ENCODE measurements at places on chromosomes 2 and 18.
A peak's percentile ranks its signal among the peaks of the same experiment; 100 is the strongest.

DNA sequence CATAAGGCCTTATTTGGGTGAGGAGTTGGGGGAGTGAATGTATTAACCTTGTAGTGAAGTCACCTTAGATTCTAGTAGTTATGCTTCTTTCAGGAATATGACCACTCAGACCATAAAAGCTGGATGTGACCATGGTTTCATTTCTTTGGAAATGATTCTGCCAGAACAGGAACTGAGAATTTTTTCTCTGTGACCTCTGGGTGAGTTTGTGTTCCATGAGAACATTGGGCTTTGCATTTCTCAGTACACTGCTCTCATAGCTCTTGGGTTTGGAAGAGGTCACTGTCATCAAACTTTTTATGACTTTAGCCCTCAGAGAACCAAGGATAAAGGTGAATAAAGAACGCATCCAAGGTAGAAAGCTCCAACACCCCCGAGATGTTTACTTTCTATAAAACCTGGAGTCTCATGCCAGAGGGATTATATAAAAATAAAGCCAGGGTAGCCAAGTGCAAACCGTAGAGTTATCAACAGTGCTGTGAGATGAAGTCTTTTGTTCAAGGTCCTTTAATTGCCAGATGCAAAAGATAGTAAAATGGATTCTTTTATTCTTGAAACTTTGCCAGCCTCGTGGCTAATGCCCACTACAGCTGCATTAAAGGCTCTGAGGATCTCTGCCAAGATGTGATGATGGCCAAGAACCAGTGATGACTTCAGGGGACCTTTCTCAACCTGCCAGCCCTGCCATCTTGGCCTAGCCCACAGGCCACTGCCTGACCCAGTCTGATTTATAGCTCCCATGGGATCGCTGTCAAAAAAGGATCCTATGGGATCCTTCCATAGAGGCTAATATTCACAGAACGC lies 27.8 kb upstream of the MAT2A start:
- no peak for DNase-seq

DNA sequence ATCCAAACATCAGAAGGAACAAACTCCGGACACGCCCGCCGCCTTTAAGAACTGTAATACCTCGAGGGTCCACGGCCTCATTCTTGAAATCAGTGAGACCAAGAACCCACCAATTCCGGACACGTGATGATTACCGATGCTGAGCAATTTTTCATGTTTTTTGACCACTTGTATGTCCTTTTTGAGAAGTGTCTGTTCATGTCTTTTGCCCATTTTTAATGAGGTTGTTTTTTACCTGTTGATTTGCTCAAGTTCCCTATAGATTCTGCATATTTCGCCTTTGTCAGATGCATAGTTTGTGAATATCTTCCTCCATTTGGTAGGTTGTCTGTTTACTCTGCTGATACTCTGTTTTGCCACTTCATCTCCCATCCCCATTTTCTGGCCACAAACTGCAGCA lies 150.4 kb downstream of the IRS1 start:
- DNase-seq: no peak

DNA sequence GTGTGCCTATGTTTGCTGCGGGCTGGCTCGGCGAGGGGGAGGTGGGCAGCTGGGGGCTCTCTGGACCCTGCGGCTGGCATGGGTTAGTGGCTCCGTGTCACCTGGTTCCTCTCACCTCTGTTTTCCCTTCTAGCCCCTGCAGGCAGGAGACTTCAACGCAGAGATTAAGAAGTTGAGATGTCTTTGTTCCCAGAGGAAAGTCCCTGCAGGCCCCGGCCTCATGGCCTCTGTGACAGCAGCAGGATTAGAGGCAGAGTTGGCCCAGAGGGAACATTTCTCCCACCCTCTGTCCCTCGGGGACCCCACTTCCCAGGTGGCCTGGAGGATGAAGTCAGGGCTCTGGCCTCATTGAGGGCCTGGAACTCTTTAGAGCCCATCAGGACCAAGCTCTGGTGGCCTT lies 56.5 kb downstream of the HPCAL1 start:
- no peak for DNase-seq

DNA sequence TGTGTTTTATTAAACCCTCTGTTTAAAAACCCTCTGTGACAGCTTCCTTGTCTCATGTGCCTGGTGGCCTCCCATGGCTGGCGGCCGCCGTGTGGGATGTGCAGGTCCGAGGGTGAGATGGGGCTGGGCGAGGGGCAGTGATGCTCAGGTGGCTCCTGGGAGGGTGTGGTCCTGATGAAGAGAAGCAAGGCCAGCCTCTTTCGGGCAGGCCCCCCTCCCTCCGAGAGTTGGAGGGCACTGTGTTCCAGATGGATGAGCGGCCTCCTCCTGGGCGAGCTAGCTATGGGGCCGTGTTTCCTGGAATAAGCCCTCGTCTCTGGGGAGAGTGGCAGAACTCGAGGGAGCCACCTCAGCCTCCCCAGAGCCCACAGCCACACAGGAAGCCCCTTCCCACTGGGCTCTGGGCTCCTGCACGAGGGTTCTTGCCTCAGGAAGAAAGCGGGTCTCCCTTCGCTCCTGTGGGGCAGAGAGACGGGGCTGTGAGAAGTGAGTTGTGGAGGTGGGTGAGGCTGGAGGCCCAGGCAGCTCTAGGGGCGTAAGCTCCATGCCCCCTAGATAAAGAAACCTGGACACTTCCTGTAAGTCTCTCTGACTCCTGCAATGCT lies 72.1 kb downstream of the ASB1 start:
- DNase-seq: no peak

- no peak for DNase-seq
Observed at GRCh38 chr2:106278112-106278876, 84.2 kb upstream of the UXS1 start.

GRCh38 chr2:78978340-78978739 lies 47.2 kb upstream of the REG3G start:
- DNase-seq: no peak

DNA sequence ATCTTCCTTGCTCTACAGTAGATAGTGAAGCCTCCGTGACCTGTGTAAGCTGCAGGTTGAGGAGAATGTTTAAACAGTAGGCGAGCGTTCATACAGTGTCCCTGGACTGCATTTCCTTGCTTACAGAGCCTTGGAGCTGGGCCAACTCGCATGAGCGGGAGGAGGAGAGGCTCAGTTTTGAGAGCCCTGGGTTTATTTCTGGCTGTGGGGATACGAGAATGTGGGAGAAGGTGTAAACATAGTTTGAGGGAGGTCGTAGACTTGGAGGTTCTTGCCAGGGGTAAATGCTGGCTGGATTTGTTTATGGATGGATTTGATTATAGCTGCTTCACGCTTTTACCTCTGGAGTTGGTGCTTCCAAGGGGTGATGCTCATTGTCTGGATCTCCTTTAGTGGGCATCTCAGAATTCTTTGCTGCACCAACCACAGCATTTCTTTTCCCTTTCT lies 20.8 kb downstream of the CRIM1 start:
- peak; percentile 74 for DNase-seq

GRCh38 chr2:215028231-215028630 lies 110.2 kb downstream of the ABCA12 start:
- DNase-seq: no peak

- DNase-seq: no peak
Observed at GRCh38 chr2:28411956-28412609, 19.4 kb downstream of the FOSL2 start.

DNA sequence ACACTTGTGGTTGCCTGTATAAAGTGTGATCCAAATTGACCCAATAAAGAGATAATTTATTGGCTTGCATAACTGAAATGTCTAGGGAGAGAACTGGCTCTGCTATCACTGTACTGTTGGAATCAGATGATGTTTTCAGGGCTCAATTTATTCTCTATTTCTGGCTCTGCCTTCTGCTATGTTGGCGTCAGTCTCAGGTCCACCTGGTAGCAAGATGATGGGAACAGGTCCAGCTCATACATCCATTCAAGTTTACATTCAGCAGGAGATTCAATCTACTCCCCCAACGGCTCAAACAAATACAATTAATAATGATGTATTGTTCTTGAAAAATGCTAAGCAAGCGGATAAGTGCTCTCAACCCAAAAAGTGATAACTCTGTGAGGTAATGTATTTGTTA lies 297.7 kb upstream of the SYT4 start:
- no peak for DNase-seq

- DNase-seq: no peak
Observed at GRCh38 chr2:28004086-28004485, 113.6 kb downstream of the BABAM2 start.

GRCh38 chr2:170505631-170506275 lies 209.4 kb upstream of the SP5 start:
- no peak for DNase-seq

- no peak for DNase-seq
Observed at GRCh38 chr2:76316691-76317090, 606.0 kb upstream of the GCFC2 start.

- DNase-seq: no peak
Observed at GRCh38 chr18:30094556-30094955, 948.0 kb downstream of the DSC3 start.

DNA sequence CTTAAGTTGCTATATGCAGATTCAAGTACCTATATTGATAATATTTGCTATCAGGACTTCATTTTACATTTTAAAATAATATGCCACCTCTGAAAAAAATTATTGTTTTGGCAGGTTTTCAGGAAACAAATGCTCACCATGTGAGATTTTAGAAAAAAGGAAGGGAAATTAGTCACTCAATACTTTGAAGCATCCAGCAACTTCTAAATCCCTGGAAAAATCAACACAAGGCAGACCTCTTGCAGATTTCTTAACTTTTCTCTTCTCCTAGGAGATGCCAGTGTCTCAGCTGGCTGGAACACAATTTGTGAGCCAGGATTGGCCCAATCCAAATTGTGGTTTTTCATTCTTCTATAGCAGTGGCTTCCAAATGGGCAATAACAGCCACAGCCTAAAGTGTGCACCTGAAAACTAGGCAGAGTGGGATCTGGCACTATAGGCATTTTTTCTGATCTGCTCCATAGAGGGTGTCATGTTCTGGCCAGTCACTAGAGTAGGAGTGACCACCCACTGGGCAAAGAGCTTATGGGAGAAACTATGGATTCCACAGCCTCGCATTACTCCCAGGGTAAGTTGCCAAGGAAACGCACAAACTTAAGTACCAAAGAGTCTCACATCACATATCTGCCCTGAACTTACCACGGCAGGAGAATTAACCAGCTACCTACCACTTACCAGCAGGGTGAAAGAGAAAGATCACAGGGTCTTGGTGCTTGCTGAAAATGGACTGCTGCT lies 28.1 kb upstream of the THOC1 start:
- DNase-seq: no peak

GRCh38 chr2:192412394-192412793 lies 217.7 kb upstream of the TMEFF2 start:
- no peak for DNase-seq

GRCh38 chr2:233060501-233060979 lies 398 bp downstream of the INPP5D start:
- no peak for DNase-seq

GRCh38 chr2:118784860-118785259 lies 62.6 kb downstream of the EN1 start:
- no peak for DNase-seq

DNA sequence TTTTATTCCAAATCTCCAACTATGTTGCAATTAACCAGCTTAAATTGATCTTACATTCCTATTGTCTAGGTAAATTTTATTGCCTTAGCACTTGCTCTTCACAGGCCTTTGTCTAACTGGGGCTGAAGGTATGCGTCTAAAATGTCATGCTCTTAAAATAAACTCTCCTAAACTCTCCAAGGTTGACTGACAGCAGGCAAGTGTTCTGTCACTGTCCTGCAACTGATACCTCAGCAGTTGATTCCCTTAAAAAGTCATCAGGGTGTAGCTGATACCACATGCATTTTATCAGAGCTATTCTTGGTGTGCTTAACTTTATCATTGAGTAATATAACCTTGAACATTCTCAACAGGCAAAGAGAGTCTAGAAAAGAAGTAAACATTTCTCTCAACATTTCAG lies 680 bp downstream of the TTN start:
- no peak for DNase-seq

- no peak for DNase-seq
Observed at GRCh38 chr2:202773301-202773973, 98.1 kb downstream of the ICA1L start.

GRCh38 chr2:157216286-157216965 lies 41.1 kb upstream of the GALNT5 start:
- no peak for DNase-seq

DNA sequence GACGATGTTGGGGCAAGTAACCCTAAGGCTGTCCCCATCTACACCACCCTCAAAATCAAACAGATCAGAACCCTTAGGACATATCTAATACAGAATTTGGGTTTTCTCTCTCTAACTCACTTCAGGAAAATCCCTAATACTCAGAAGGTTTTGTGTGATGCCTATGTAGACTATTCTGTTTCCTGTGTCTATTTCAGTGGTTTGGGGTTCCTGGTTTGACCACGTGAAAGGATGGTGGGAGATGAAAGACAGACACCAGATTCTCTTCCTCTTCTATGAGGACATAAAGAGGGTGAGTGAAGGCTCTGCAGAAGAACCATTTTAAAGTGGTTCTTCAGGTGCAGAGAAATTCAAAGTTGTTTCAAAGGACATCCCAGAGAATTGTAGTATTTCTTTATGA lies 16.3 kb downstream of the SULT1C2 start:
- no peak for DNase-seq

- no peak for DNase-seq
Observed at GRCh38 chr2:142981756-142982155, 104.3 kb downstream of the KYNU start.

DNA sequence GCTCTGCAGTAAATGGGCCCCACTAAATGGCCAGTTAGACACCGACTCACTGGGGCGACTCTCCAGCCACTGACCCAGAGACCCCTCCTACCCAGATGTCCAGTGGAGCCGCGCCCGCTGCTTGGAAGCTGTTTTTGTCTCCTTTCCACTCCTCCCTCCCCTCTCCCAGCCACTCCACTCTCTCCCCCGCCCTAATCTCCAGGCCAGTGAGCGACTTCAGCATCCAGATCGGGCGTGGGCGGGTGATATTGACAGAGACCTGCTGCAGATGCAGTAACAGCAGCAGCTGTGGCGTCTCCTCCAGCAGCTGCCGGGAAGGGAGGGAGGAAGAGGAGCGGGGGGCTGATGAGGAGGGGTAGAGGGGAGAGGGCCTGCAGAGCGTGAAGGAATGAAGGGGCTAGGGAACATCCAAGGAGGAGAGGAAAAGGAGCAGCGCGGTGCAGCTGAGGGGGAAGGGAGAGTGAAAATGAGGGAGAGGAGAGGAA lies at the start of gene SCN7A:
SCN7A (minus strand) TSS at position 110 of the 485 bp plus-strand sequence. CDS start 16,553 bp downstream, outside the sequence.
- DNase-seq: peak; percentile 26

DNA sequence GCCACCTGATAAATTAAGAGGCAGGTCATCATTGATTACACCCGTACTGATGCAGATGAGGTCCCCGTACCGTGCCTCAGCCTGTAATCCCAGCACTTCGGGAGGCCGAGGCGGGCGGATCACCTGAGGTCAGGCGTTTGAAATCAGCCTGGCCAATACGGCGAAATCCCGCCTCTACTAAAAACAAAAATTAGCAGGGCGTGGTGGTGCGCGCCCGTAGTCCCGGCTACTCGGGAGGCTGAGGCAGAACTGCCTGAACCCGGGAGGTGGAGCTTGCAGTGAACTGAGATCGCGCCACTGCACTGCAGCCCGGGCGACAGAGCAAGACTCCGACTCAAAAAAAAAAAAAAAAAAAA lies 683 bp upstream of the ENOSF1 start:
- DNase-seq: no peak

- DNase-seq: no peak
Observed at GRCh38 chr2:159564081-159564480, 52.3 kb downstream of the BAZ2B start.

- DNase-seq: no peak
Observed at GRCh38 chr2:43325107-43325811, 98.9 kb upstream of the ZFP36L2 start.

Measured in omental fat pad (tissue), 4 donors.